ENCODE measurements at places on chromosomes 7 and 10. TPM values are rescaled to one million over a fixed set of nuclear protein-coding genes. Genes with fewer than 3 reads are reported as not detected.

SNX10 gene
- 19.3 TPM for total RNA-seq

- peak within 1 kb of the TSS; percentile 82 for H3K4me3 ChIP-seq
- H3K27ac ChIP-seq = no peak within 1 kb of the TSS
- H3K36me3 ChIP-seq = peaks cover 4% of the 10 kb centered on the region
- H3K27me3 ChIP-seq = peaks cover 40% of the 10 kb centered on the region
- peak; percentile 88 for DNase-seq
These were observed at the start of gene CNNM1 for GRCh38 chr10:99329304-99329553. CNNM1 (plus strand) TSS chr10:99329356; CDS start chr10:99329388, 32 bp downstream.

DNA sequence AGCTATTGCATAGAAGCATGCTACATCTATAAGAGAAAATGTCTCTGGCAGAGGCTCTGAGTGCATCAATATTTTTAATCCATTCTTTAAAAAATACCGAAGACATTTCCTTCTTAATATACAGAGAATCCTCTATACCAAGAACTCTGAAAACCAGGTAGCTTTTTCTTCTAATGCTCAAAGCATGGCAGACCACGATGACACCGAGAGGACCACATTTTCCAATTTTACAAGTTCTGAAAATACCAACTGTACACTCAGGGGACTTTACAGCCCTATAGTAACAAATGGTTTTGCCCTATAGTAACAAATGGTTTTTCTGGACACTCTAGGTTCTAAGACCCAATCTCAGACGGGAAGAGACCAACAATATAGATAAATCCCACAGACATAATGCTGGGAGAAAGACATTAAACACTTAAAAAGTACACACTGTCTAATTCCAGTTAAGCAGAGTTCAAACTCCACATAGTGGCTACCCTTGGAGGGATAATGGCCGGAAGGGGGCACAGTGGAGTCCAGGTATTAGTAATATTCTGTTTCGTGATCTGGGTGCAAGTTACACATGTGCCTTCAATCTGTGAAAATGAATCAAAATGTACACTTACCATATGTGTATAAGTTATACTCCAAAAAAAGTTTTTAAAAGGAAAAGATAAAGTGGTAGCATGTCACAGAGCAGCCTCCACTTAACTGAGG, 26.2 kb downstream of the CCDC6 start:
- H3K36me3 ChIP-seq = no peaks in the 10 kb centered on the region
- H3K27me3 ChIP-seq = no peaks in the 10 kb centered on the region
- DNase-seq = no peak
- H3K4me3 ChIP-seq = no peak overlapping the region
- H3K27ac ChIP-seq = no peak overlapping the region

DNA sequence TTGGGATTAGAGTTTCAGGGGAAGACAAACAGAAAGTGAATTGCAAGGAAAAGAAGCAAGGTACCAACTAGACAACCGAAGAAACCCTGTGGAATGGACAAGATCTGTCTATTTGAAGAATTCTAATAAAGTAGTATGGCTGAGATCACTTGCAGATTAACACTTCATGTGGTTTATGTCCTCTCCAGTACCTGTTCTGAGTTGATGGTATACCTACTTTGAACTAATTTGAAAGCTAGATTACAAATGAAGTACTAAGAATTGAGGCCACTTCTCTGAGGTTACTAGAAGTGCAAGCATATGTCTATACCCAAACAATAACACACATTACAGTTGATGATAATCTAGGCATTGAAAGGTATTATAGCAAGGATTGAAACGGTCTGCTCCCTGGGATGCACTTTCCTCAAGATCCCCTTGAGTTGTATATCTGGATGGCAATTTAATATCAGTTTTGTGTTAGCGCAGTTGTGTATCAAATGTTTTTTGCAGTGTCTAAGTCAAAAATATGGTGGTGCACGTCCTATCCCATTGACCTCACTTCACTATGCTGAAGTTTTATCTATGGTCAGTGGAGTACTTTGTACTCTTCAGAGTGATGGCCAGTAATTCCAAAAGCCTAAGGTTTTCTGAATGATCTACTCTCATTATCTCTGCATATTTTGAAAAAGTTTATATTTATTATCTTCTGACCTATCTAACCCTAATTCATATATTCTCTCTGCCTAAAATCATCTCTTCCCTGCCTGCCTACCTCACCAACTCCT, 25.9 kb downstream of the ZNF277 start:
- H3K4me3 ChIP-seq = no peak overlapping the region
- H3K4me1 ChIP-seq = no peaks in the 10 kb centered on the region
- no peaks in the 10 kb centered on the region for H3K36me3 ChIP-seq
- H3K27me3 ChIP-seq = no peaks in the 10 kb centered on the region

SPDYE3 gene
- not detected for total RNA-seq

GRCh38 chr10:32105782-32106382, 49.7 kb upstream of the KIF5B start:
- no peaks in the 10 kb centered on the region for H3K36me3 ChIP-seq
- DNase-seq = no peak
- peaks cover 3% of the 10 kb centered on the region for H3K4me1 ChIP-seq
- H3K4me3 ChIP-seq = no peak overlapping the region
- H3K27ac ChIP-seq = no peak overlapping the region
- H3K27me3 ChIP-seq = no peaks in the 10 kb centered on the region

DNA sequence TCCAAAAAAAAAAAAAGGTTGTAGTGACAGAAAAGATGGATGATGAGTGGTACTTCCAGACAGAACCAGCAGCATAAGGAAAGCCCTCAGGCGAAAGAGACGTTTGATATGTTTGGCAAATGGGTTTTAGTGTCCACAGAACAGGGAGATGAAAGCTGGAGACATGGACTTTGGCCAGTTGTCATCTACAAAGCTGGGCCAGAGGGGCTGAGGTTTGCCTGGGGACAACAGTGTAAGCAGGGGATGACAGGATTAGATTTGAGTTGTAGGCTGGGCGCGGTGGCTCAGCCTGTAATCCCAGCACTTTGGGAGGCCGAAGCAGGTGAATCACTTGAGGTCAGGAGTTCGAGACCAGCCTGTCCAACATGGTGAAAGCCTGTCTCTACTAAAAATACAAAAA, 47.8 kb upstream of the ELN start:
- no peaks in the 10 kb centered on the region for H3K36me3 ChIP-seq
- DNase-seq = no peak
- no peak overlapping the region for H3K4me3 ChIP-seq
- H3K27ac ChIP-seq = no peak overlapping the region
- H3K27me3 ChIP-seq = no peaks in the 10 kb centered on the region

- no peak for DNase-seq
- no peaks in the 10 kb centered on the region for H3K36me3 ChIP-seq
- H3K27ac ChIP-seq = no peak overlapping the region
- no peaks in the 10 kb centered on the region for H3K4me1 ChIP-seq
- H3K4me3 ChIP-seq = no peak overlapping the region
- H3K27me3 ChIP-seq = peaks cover 8% of the 10 kb centered on the region
These were observed 56.4 kb upstream of the HABP2 start for GRCh38 chr10:113496111-113497109.

- no peak overlapping the region for H3K4me3 ChIP-seq
- peaks cover 32% of the 10 kb centered on the region for H3K36me3 ChIP-seq
- no peak for DNase-seq
- no peaks in the 10 kb centered on the region for H3K4me1 ChIP-seq
- H3K27me3 ChIP-seq = no peaks in the 10 kb centered on the region
These were observed 147.8 kb downstream of the ADCY1 start for GRCh38 chr7:45721686-45722598.

DNA sequence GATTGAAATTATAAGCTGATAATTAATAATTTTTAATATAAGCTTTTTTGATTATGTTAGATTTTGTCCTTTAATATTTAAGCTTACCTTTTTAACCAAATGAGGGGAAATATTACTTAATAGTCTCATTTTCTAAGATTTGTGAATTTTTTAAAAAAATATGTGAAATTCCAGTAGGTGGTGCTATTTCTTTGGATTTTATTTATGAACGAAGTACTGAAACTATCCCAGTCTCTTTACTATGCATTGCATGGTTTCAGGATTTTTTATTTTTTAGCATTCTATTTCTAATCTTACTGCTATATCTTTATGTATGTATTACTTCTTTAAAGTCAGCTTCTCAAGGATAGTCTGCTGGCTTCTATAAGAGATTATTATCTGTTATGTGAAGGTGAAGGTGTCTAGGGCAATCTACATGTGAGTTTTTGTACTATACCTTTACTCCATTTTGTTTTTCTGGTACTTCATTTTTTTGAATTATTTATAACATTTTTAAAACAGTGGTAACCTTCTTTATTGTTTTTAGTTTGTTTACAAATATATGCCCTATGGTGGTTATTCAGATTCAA, 78.3 kb downstream of the ATRNL1 start:
- no peaks in the 10 kb centered on the region for H3K36me3 ChIP-seq
- H3K4me3 ChIP-seq = no peak overlapping the region
- H3K4me1 ChIP-seq = no peaks in the 10 kb centered on the region
- H3K27me3 ChIP-seq = no peaks in the 10 kb centered on the region
- no peak for DNase-seq

TMEM140 gene
- not detected for total RNA-seq

CHRM2 gene
- not detected for total RNA-seq

DNA sequence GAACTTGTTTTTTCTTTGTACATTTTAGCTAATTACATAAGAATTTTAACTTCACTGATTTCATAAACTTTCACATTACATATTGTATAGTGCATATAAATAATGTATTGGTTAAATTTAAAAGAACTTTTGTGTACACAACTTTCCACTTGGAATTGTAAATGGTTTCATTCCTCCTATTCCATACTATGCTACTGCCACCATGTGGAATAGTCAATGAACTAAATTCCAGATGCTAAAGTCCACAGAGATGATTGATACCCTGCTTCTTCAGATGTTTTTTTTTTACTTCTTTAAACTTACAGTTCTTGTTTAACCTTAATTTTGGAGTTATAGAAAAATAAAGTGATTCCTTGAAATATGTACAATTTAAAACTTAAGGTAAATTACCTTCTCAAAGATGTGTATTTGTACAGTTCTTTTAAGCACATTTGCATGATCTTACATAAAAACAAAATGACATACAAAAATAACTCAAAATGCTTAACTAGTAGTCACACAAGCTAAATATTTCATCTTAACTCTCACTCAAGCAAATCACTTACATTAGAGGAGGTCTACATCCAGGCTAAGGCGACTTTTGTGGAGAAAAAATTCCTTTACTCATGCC, 247.6 kb upstream of the HGF start:
- no peaks in the 10 kb centered on the region for H3K36me3 ChIP-seq
- no peaks in the 10 kb centered on the region for H3K27me3 ChIP-seq
- no peak overlapping the region for H3K27ac ChIP-seq
- H3K4me1 ChIP-seq = no peaks in the 10 kb centered on the region
- H3K4me3 ChIP-seq = no peak overlapping the region

- DNase-seq = no peak
- H3K4me1 ChIP-seq = no peaks in the 10 kb centered on the region
- no peak overlapping the region for H3K4me3 ChIP-seq
- no peak overlapping the region for H3K27ac ChIP-seq
These were observed 100.4 kb upstream of the PDGFA start for GRCh38 chr7:620056-620455.

C7orf57 gene
- total RNA-seq = 0.57 TPM

- H3K4me1 ChIP-seq = no peaks in the 10 kb centered on the region
- no peak for DNase-seq
- no peak overlapping the region for H3K27ac ChIP-seq
- H3K36me3 ChIP-seq = no peaks in the 10 kb centered on the region
- no peak overlapping the region for H3K4me3 ChIP-seq
These were observed 70.9 kb downstream of the GCC1 start for GRCh38 chr7:127514499-127514898.

ITPRID1 gene
- 4.6 TPM for total RNA-seq

ZPBP gene
- not detected for total RNA-seq

DNA sequence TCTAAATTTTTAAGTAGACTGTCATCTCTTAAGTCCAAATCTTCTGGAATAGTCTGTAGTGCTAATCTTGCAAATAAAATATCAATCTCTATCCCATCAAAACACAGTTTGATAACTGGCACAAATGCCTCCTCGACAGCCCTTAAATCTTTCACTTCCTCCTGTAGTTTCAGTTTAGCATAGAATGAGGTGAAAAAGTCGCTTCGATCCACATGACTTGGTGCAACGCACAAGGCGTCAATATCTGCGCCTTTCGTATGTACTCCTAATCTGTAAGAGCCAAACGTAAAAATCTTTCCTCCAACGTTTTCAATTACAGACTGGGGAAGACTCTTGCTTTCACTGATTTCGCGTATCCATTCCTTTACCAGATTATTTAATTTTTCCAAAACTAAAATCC, 603 bp downstream of the PAPOLB start:
- no peaks in the 10 kb centered on the region for H3K27me3 ChIP-seq
- peaks cover 5% of the 10 kb centered on the region for H3K36me3 ChIP-seq
- H3K4me1 ChIP-seq = peaks cover 3% of the 10 kb centered on the region
- H3K4me3 ChIP-seq = peak overlapping the region; percentile 69
- H3K27ac ChIP-seq = no peak overlapping the region
- no peak for DNase-seq

GRCh38 chr7:130393841-130394411, 13.6 kb downstream of the CPA1 start:
- DNase-seq = no peak
- no peaks in the 10 kb centered on the region for H3K36me3 ChIP-seq
- H3K27me3 ChIP-seq = no peaks in the 10 kb centered on the region
- peaks cover 5% of the 10 kb centered on the region for H3K4me1 ChIP-seq

- no peak overlapping the region for H3K4me3 ChIP-seq
- DNase-seq = no peak
- no peaks in the 10 kb centered on the region for H3K27me3 ChIP-seq
- H3K36me3 ChIP-seq = peaks cover 46% of the 10 kb centered on the region
These were observed 55.1 kb downstream of the VCL start for GRCh38 chr10:74052994-74053393.

- H3K27me3 ChIP-seq = no peaks in the 10 kb centered on the region
- no peak overlapping the region for H3K27ac ChIP-seq
- H3K36me3 ChIP-seq = no peaks in the 10 kb centered on the region
- no peaks in the 10 kb centered on the region for H3K4me1 ChIP-seq
These were observed 43.5 kb downstream of the PRKG1 start for GRCh38 chr10:51117794-51118193.

DNA sequence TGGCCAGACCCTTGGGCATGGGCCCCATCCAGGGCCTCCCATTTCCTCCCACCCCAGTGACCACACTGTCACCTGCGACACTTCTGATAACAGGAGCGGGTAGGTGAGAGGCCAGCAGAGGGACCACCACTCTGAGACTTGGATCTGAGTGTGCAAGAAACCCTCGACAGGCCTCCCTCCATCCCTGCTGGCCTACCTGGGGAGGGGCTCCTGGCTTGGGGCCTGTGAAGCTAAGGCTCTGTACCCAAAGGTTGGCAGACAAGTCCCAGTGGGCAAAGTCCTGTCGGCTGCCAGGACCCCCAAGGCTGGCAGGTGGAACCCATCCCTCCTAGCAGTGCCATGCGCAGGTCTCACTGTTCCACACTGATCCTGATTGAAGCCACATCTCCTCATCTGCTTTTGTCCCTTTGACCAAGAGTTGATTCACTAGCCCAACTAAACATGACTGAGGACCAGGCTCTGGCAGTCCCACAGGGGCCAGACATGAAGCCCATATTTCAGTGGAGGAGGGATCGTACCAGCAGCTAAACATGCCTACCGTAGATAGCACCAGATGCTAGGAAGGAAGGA, 1.2 kb upstream of the PGAM2 start:
- no peak for DNase-seq
- peaks cover 10% of the 10 kb centered on the region for H3K27me3 ChIP-seq
- no peak overlapping the region for H3K4me3 ChIP-seq
- no peak overlapping the region for H3K27ac ChIP-seq
